AG10803 (cell line): ENCODE measurements at places on chromosomes 3 and 15.

- no peak for DNase-seq
These were observed 11.5 kb downstream of the RBPMS2 start for GRCh38 chr15:64763874-64764273.

DNA sequence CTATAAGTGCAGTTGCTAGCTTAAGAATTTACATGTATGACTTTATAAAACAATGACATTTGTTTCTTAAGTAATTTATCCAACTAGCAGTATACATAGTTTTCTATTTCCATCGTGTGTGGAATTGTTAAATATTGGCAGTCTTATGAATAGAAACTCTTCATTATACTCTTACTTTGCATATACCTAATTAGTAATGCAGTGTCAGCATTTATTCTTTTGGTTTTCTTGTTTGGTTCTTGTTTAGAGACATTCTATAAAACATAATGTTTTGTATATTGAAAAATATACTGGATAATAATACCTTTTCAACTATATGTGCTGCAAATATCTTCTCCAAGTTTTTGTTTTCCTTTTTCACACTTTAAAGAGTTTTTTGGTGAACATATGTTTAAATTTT, 760.2 kb downstream of the VGLL3 start:
- DNase-seq = no peak

DNA sequence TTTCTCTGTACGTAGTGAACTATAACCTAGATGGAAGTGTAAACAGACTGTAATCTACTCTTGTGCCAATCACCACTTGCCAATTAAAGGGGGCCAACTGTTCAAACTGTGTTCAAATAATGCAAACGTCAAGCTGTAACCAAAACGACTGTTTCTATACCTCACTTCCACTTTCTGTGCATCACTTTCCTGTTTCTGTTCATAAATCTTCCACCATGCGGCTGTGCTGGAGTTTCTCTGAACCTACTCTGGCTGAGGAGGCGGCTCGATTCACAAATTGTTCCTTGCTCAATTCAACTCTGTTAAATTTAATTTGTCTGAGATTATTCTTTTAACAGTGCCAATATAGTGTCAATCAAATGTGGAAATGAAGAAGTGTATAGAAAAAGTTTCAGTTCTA, 206.7 kb upstream of the TBC1D5 start:
- no peak for DNase-seq

DNA sequence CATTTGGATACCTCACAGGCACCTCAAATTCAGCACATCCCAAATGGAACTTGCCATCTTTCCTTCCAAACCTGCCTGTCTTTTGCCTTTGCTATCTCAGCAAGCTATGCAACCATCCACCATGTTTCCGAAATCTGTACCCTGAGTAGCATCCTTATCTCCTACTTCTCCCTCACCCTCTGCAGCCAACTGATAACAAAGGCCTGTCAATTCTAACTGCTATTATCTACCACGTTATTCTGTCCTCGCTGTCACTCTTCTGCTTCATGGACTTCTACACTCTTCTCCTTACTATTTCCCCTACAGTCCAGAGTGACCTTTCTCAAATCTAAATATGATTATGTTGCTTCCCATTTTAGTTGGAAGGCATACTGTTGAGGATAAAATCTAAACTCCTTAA, 25.5 kb upstream of the TAFA4 start:
- DNase-seq = no peak

GRCh38 chr3:99626417-99626788, 12.0 kb upstream of the COL8A1 start:
- DNase-seq = no peak

- peak; percentile 66 for DNase-seq
These were observed at the start of gene ADAMTS9 for GRCh38 chr3:64687781-64688604. Gene ADAMTS9 (minus strand): TSS chr3:64688000. CDS start chr3:64687657, 343 bp downstream.

GRCh38 chr15:60647246-60647645, 168.3 kb upstream of the ICE2 start:
- DNase-seq = no peak

GRCh38 chr3:52472239-52473000, 17.0 kb downstream of the NISCH start:
- DNase-seq = no peak

DNA sequence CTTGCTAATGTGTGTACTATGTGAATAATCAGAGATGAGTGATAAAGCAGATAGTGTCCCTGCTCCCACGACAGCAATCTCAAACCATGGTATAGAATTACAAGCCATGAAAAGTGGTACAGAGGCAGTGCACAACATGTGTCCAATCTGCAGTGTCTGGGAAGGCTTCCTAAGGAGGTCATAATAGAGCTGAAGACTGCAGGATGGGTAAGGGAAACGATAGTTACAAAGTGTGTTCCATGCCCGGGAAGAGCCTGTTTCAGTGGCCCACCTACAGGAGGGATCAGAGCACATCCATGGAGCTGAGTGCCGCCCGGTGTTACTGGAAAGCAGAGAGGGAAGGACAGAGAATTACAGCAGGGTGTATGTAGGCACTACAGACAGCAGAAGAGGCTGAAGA, 48.9 kb downstream of the PAK2 start:
- DNase-seq = no peak

DNA sequence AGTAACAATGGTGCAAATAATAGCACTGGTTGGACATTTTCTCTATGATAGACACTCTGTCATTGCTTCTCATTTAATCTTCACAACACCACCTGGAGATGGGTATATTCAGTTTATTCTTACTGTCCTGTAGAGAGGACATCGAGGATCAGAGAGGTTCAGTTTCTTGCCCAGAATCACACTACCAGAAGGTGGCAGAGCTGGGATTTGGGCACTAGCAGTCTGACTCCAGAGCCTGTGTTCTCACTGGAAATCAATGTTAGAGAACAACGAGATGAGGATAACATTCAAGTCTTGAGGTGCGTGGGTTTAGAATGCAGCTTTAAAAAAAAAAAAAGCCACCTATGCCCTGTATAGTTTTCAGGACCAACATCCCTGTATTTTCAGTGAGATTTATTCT, 127.8 kb downstream of the SYNPR start:
- DNase-seq = peak; percentile 5

DNA sequence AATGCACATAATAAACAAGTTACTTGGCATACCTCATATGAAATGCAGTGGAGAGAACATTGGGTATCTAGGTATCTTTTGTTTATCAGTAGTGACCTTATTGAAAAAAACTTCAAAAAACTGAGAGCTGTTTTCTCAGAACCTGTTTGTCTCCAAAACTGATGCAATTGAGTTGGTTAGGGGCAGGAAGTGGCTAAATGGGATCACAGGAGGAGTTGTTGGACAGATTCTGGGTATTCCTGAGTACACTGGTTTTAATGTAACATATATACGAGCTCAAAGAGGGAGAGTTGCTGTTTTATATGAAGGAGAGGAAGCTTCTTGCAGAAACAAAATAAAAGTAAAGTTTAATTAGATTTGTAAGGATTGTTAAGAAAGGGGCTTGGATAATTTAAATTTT, 159.5 kb downstream of the C3orf70 start:
- DNase-seq = peak; percentile 2

- peak; percentile 11 for DNase-seq
These were observed 398.5 kb downstream of the VPS13C start for GRCh38 chr15:61661791-61662190.

GRCh38 chr3:17398959-17399551, 343.4 kb downstream of the TBC1D5 start:
- peak; percentile 3 for DNase-seq

GRCh38 chr3:112115161-112115739, 17.8 kb downstream of the GCSAM start:
- no peak for DNase-seq

- no peak for DNase-seq
These were observed 4.2 kb upstream of the NUP210 start for GRCh38 chr3:13424141-13424844.

- DNase-seq = no peak
These were observed 122.1 kb upstream of the TPRG1 start for GRCh38 chr3:189049458-189050236.

DNA sequence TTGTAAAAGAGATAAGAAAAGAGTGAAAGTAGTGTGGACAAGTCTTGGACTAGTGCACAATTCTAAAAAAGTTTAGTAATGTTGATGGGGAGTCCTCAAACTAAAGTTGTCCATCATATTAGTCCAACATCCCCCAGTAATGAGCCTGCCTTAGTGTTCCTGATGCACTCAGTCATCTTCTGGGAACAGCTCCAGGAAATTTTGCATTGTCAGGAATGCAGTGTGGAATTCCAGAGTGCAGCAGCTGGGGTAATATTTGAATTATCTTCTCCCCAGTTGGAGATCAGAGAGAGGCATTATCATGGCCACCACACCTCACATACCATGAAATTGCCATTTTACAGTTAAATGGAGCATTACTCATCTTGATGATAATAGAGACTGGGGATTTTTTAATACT, 528.8 kb upstream of the NAALADL2 start:
- peak; percentile 93 for DNase-seq

DNA sequence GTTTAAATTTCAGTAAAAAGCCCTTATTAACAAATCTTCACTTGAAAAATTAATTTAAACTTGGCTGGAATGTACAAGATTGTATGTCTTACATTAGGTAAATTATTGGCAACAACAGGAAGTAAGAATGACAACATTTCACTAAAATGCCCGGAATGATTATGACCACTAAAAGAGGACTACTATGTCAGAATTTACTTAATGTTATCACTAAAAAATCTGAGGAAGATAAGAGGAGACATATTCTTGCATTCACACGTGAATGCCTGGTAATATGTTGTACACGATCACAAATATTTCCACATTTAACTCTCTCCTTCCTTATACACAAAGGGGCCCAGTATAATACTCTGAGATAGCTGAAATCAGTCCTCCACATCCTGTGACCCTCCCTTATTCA, 29.7 kb downstream of the VGLL3 start:
- DNase-seq = no peak

GRCh38 chr3:16559653-16560365, 45.4 kb downstream of the DAZL start:
- no peak for DNase-seq

DNA sequence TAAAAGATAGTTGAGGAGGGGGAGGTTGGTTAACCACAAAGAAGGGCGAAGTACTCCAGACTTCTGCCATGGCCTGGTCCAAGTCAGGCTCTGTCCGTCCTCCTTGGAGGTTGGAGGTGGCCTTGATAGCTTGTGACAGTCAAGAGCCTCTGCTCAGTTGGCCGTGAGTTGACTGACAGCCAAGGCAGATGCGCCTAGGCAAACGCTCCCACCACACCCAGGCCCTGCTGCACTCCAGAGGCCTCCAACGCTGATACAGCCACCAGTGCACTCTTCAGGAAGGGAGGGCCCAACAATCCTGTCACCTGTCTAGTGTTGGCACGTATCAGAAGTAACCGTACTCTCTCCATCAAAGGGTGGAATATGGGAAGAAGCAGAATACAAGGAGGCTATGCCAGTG, 9.3 kb downstream of the RBPMS2 start:
- DNase-seq = no peak

GRCh38 chr3:46213201-46213600, 5.1 kb upstream of the CCR1 start:
- no peak for DNase-seq

DNA sequence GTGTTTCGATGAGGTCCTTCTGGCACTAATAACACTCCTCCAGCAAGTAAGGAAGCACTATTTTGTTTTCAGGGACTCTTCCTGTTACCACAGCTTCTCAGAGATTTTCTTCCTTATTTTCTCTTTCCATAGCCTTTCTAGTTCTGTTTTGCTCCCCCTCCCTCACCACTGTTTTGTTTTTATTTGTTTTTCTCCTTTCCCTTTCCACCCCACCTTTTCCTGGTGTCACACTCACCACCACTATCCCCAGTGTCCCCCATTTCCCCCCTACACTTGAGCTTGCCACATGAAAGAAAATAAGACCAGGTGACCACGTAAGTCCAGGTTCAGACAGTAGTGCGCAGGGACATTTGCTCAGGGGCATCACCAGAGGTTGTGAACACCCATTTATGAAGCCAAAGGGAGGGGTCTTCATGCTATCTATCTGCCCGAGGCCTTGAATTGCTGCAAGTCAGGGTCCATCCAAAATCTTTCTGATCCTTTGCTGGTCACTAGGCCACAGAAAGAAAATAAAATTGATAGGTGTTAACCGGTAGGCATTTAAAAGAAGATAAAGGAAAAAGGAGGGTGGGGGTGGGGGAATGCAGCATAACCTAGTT, 1.4 kb upstream of the RFTN1 start:
- DNase-seq = no peak

DNA sequence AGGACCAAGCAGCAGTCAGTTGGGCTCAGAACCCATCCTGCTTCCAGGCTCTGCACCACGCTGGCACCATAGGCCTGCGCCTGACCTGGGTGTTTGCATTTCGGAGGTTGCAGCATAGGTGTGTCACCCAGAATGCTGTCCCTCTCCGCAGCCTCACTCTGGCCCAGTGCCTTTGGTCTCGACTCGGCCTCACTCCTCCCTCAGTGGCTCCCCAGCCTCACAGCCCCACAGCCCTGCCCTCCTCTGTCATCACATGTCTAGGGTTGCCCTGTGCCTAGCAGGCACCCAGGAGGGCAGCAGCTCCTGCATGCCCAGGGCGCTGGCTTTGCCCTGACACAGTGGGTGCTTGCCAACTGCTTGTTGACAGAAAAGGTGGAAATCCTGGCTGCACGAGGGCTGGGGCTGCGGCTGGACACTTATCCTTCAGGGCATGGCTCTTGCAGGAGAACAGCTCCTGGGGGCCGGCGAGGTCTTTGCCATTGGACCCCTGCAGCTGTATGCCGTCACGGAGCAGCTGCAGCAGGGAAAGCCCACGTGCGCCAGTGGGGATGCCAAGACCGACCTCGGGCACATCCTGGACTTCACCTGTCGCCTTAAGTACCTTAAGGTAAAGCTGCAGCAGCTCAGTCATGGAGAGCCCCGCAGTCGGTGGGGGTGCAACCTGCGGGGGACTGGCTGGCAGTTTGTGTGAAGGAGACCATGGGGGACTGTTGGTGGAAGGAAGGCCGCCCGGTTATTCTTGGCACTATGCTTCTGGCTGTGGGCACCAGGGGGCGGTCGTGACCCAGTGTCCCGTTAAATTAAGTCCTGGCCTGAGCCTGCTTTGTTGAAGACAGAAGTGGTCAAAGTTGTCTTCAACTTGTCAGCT, 16.2 kb downstream of the NISCH start:
- DNase-seq = peak; percentile 52

- no peak for DNase-seq
These were observed 778 bp downstream of the MTMR10 start for GRCh38 chr15:30990446-30991254.

DNA sequence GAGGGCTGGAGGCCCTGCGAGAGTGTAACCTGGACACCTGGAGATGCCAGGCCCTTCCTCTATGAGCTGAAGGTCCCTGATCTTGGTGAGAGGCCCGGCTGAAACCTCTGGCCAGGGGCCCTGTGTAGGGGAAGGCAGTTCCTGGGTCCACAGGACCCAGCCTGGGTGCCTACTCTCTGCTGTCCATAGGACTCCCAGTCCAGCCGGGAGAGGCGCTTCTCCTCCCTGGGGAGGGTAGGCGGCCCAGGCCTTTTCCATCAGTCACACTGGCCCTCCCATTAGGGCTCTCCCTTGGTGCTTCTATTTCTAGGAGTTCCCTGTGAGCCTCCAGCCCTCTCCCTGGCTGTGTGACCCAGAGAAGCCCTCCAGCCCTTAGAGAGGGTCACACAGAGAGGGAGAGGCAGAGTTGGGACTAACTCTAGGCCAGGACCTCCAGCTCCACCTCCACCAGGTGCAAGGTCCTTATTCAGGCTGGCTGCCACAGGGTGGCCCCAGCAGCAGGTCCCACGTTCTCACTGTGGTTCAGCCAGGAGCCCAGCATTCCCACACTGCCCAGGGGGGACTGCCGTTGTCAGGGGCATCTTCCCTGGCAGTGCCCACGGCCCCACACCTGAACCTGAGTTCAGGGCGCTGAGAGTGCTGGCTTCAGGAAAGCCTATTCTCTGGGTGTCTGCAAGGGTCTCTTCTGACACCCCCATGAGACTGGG, 146.8 kb downstream of the SMAD6 start:
- DNase-seq = no peak
